ENCODE measurements at places on chromosomes 12 and 14. TPM values are rescaled to one million over a fixed set of nuclear protein-coding genes. Genes with fewer than 3 reads are reported as not detected.

Gene OTUB2
- total RNA-seq: 4.1 TPM

Gene KLHDC1
- total RNA-seq: not detected

Gene PLCZ1
- total RNA-seq: not detected

Gene GLTP
- 26.1 TPM for total RNA-seq

Gene PPP1R1A
- total RNA-seq: 13.1 TPM

Gene EXD2
- 20.3 TPM for total RNA-seq

Gene HSPA2
- total RNA-seq: 91.1 TPM

Gene SYT1
- total RNA-seq: 34.6 TPM

Gene SPTB
- total RNA-seq: 2.7 TPM

Gene CCDC38
- not detected for total RNA-seq

Gene FSCB
- not detected for total RNA-seq

Gene LRP1
- 92.5 TPM for total RNA-seq

Gene GPR135
- total RNA-seq: 1.1 TPM

Gene USP44
- total RNA-seq: 197 TPM

Gene LRIG3
- total RNA-seq: 9.3 TPM

Gene RAD9B
- not detected for total RNA-seq

Gene CALM1
- total RNA-seq: 398 TPM

Gene TROAP
- 54.0 TPM for total RNA-seq

Gene ITFG2
- total RNA-seq: 22.9 TPM

Gene DIO2
- 0.23 TPM for total RNA-seq

Gene GALNT16
- 6.3 TPM for total RNA-seq

Gene GPRC5A
- 1.0 TPM for total RNA-seq

Gene CD163
- total RNA-seq: not detected

Gene OASL
- not detected for total RNA-seq

Gene PARP11
- 13.3 TPM for total RNA-seq

Gene UNC119B
- 51.9 TPM for total RNA-seq

Gene CIROP
- total RNA-seq: not detected

Gene HOXC12
- total RNA-seq: not detected

Gene CDKL1
- total RNA-seq: 1.6 TPM

Measured in H1 (cell line).